Effector memory CD8-positive, alpha-beta T cell (primary cell): ENCODE measurements at places on chromosomes 1 and 21.

DNA sequence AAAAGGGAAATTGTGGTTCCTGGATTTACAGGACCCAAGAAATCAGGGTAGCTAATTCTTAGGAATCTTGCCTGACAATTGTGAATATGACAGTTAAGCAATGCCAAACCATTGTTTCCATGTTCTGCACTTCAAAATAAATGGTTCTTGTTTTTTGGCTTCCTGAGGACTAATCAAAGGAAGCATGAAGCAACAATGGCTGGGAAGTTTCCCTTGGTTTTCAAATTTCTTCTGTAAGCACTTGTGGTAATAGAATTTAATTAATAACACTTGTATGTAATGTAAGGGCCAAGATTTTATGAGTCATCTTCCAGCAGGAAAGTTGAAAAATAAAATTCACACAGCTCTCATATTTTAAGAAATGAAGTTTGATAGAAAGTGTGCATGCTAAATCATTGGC, 31.7 kb downstream of the JAM2 start:
- no peak for DNase-seq

DNA sequence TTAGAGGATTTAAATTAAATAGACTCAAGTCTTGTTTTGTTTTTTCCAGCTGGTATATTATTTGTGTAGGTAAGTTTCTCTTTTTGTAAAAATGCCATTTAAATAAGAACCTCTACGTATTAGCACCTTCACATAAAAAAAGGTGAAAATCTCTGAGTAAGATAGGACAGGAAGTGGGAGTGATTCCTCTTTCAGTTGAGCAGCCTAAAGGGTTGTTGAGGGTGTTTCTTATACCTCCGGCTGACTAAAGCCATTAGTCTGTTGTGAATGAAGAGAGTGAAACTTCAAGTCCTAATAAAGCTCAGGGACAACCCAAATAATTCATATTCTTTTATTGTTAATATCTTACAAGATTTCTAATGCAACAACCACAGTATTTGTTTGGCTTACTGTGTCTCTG, 188.7 kb downstream of the CHRM3 start:
- no peak for DNase-seq

DNA sequence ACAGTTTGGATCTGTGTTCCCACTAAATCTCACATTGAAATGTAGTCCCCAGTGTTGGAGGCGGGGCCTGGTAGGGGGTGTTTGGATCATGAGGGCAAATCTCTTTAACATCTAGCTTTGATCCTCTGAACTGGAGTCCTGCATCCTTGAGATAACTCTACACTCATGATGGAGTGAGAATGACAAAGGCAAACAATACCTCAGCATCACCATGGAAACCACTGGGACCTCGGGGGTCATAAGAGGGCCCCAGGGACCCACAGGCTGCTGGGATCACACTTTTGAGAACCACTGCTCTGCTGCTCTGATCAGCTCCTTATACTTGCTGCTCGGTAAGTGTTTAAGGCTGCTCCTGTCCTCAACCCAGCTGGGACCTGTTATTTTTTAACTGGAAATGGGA, 13.4 kb upstream of the OBSCN start:
- no peak for DNase-seq

- no peak for DNase-seq
Measured at GRCh38 chr1:55815745-55816455, 600.7 kb upstream of the USP24 start.

DNA sequence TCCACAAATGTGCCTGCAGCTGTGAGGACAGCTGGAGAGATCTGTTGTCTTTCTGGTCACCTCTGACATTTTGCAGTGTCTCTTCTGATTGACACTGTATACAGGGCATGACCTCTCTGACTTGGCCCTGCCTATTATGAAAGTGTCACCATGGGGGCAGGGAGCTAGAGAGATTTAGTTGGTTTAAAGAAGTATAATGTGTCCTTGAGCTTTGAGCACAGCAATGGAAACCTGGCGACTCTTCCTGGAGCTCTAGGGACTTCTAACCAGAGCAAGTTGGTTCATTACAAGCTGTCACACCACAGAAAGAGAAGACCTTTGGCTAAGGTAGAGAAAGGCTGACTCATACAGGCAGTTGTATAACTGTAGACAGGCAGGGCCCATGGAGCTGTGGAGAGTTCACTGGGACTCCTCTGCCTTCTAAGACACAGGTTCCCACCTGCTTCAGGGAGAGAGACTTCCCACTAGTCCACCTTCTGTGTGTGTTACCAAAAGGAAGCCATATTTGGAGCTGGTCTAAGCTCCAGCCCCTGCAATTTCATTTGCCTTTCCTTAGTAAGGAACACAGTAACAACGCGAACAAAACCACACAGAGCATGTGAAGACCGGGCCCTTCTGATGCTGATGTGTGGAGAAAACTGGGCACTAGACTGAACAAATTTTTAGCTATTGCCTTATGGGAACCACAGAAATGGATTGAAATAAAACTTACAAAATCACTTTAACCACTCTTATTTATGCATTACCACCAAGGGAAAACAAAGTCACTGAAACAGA, 90.5 kb upstream of the ADAR start:
- DNase-seq: no peak

GRCh38 chr21:34994766-34995631, 54.1 kb downstream of the RUNX1 start:
- DNase-seq: no peak

DNA sequence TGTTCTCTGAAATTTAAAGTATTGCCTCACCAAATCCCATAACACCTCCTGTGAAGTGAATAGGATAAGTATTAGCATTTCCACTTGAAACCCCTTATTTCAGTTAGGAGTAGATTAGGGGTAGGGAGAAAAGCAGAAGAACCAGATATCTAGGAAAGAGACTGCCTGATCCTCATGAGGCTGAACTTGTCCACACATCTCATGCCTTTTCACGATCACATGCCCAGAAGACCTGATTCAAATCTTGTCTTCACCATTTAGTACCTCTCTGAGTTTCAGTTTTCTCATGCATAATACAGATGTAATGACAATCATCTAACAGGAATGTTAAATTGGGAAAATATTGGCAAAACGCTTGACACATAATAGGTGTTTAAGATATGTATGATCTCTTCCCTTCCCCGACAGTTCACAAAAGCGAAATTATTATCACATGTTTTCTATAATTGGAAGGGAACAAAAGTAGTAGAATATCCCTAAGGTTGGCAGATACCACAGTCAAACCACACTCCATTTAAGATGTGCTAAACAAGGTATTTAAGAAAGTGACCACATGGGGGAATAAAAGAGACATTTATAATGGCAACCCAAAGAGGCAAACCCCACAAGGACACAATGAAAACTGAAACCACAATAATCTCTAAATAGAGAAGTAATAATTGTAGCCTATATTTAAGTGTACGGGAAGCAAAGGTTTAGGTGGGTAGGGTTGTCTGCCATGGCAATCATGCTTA, 25.2 kb downstream of the GFI1 start:
- no peak for DNase-seq

GRCh38 chr1:221816899-221817298, 75.0 kb upstream of the DUSP10 start:
- DNase-seq: no peak
